ENCODE measurements at places on chromosomes 2 and 18.

GRCh38 chr2:160373263-160373662, 120.3 kb downstream of the RBMS1 start:
- DNase-seq, result no peak

- no peak for DNase-seq
Measured at GRCh38 chr2:69177063-69177771, 164.2 kb downstream of the ANTXR1 start.

- DNase-seq, result no peak
Measured at GRCh38 chr2:120548627-120549608, 186.8 kb upstream of the GLI2 start.

- no peak for DNase-seq
Measured at GRCh38 chr18:9000733-9001132, 101.8 kb upstream of the NDUFV2 start.

DNA sequence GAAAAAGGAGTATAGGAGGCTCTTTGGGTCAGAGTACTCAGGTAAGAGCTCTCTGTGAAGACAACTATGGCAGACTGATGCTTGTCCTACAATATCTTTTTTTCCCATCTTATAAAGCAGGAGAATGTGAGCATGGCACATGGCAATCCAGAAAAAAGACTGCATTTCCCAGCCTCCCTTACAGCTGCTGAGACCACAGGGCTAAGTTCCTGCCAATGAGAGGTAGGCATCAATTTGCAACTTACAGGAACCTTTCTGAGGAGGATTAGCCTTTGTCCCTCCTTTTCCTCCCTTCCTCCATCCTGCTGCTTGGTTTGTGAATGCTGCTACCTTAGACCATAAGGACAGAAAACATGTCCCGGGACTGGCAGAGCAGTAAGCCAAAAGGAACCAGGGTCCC, 37.8 kb upstream of the ST8SIA5 start:
- no peak for DNase-seq

GRCh38 chr18:36640021-36640952, 188.5 kb downstream of the TPGS2 start:
- no peak for DNase-seq

- DNase-seq, result no peak
Measured at GRCh38 chr2:205235434-205235833, 446.9 kb upstream of the NRP2 start.

DNA sequence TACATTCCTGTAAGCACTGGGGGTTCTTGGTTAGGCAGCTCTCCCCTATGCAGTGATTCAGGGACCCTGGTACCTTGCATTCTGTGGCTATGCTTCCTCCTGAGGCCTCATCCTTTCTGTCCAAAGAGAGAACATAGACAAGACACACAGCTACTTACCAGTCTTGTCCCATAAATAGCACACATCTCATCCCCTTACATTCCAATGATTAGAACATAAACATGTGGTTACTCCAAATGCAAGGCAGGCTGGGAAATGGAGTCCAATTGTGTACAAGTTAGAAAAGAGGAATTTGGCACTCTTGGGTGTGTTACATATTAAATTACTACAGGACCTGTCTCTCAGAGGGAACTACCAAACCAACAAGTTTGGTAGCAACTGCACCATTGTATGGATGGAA, 171.3 kb downstream of the ARHGAP15 start:
- DNase-seq, result no peak

- no peak for DNase-seq
Measured at GRCh38 chr2:23760736-23761135, 166.2 kb downstream of the ATAD2B start.
